ENCODE measurements at places on chromosomes 11 and 22.

GRCh38 chr11:100367892-100368291 lies 319.2 kb upstream of the ARHGAP42 start:
- no peak for DNase-seq

DNA sequence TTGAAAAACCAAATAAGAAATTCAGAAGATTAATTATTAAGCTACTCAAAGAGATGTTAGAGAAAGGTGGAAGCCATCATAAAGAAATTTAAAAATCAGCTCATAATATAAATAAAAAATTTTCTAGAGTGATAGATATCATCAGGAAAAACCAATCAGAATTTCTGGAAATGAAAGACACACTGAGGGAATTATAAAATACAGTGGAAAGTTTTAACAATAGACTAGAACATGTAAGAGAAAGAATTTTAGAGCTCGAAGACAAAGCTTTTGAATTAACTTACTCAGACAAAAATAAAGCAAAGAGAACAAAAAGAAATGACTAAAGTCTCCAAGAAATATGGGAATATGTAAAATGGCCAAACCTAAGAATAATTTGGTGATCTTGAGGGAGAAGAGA lies 1926.9 kb upstream of the RAG2 start:
- DNase-seq = no peak

DNA sequence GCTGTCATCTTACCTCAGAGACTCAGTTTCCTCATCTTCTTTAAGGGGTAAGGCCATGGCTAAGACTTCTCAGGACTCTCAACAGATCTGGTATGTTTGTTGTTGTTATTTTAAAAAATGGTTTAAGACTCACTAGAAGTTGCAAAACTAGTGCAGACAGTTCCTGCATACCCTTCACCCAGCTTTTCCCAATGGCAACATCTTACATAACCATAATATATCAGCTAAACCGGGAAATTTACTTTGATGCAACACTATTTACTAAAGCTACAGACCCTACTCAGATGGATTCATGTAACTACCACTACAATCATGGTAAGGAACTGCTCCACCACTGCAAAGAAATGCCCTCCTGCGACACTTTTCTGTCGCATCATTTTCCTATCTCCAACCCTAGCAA lies 20.4 kb downstream of the LGR4 start:
- DNase-seq = no peak

DNA sequence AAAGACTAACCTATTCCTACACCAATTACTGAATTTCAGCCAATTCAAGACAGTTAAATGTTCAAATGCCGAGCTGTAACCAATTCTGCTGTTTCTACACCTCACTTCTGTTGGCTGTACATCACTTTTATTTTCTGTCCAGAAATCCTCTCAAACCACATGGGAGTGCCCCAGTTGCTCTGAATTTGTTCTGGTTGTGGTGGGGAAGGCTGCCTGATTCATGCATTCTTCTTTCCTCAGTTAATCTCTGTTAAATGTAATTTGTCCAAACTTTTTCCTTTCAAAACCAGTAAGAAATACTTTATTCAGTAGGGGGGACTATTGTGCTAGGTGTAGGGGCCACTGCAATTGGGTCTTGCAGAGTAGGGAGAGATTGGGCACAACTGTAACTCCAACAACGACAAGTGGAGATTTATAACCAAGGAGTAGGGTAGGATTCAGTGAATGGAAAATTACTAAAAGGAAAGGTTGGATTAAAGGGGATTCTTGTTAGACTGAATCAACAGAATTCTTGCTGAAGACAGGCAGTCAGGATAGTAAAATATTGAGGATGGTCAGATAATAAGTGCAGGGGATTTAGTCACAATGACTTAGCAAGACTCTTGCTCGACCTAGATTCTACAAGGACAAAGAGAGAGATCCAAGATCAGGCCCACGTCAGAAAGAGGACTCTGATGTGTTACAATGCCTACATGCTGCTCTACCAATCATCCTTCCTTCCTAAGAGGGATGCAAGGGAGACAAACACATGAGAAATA lies 593.5 kb upstream of the FAT3 start:
- no peak for DNase-seq

DNA sequence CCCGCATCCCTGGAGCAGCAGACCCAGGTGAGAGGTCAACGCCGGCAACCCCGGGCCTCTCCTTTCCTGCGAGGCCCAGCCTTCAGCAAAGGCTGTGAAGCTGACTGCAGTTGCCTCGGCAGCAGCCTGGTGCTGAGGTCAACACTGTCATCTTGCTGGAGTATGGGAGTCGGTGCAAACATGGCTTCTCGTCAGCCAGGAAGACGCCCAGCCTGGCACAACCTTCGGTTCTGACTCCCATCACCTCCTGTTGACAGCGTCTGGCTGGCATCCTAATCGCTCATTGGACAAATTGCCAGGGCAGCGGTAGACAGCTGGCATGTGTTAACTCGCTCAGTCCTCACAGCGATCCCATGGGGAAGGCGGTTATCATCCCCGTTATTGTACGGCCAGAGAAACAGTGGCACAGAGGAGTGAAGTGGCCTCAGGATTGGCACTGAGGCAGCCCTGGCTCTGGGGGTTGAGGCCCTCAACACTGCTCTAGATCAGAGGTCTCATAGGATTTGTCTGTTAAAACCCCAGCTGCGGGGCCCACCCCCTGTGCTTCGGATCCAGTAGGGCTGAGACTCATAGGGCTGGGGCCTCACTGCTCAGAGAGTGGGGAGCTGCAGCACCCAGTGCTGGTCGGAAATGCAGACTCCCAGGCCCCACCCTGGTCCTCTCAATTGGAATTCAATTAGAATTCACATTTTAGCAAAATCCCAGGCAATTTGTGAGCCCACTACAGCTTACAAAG lies 39.3 kb upstream of the TP53I11 start:
- no peak for DNase-seq

GRCh38 chr22:48248901-48249455 lies 1486.5 kb downstream of the TBC1D22A start:
- no peak for DNase-seq

DNA sequence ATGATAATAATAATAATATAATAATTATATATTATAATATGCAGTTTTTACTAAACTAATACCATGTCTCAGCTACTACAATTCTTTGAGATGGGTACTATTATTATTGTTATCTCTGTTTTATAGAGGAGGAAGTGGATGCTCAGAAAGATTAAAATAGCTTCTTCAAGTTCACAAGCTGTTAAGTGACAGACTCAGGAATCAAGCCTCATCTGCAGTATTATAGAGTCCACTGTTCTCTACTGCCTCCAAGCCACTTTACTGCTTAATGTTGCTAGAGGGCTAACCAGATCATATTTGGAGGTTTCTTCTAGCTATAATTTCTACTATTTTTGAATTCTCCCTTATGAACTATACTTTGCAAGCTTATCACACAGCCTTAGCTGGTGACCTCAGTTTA lies 62.7 kb downstream of the CSTPP1 start:
- DNase-seq = no peak

GRCh38 chr11:84164728-84165127 lies 878.6 kb upstream of the CCDC90B start:
- no peak for DNase-seq

DNA sequence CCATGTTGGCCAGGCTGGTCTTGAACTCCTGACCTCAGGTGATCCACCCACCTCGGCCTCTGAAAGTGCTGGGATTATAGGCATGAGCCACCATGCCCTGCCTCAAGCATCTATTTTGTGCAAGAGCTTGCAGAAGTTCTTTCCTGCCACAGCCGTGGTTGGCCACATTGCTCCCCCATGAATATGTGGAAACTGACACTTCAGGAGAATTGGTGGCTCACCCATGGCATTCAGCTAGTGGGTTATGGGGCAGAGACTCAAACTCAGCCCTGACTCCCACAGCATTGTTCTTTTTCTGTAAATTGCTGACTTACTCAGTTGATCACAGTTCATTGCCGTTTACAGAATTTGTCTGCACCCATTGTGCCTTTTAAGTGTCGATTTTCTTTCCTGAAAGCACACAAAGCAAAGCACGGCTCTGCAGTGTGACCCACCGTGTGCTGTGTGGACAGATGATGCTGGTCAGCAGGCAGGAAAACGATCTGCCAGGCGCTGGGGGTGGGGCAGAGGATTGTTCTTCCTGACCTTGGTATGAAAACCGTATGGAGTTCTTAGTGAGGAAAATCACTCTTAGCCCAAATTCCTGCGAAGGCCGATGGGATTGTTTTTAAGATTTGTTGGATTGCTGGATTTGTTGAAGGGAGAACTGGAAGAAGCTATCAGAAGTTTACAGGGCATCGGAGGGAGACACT lies 115.6 kb downstream of the PTPRJ start:
- DNase-seq = no peak

DNA sequence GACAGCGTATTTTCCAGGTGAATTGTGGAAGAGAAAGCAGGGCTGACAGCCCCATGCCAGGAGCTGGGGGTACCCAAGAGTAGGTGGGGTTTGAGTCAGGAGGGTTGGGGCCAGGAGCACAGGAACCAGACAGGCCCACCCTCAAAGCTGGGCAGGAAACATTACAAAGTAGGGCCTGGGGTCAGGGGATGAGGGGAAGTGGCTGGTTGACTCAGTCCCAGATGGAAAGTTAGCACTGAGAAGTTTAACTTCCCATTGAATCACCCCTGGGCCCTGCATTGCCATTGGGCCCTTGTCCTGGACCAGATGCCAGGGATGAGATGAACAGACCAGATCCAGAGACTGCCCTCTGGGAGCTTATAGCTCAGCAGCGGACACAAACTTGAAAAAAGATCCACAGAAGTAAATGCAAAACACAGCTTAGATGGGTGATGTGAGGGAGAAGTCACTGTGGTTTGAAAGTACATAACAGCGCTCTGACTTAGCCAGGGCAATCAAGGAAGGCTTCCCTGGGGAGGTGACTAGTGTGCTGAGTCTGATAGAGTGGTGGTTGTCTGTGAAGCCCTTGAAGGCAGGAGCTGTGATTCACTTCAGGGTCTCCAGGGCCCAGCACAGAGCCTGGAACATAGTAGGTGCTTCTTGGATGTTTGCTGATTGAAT lies 2.2 kb downstream of the MAFF start:
- peak; percentile 45 for DNase-seq

DNA sequence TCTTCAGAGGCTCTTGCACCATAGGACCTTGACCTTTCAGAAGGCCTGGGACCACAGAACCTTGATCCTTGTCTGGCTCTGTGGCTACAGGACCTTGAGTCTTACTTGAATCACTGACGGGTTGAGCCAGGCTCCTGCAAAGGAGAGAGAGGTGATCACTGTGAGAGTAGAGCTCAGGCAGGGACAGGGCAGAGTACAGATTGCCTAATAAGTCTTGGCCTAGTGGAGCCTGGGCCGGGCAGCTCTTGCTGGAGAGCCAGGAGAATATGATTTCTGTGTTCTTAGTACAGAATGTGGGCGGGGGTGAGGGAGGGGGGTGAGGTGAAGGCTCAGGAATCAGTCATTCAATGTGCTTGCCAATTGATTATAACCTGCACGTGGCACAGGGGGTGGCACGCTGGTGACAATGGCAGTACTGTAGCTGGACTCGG lies 26.0 kb downstream of the SERPINH1 start:
- DNase-seq = no peak

GRCh38 chr11:43735961-43736360 lies 55.4 kb downstream of the HSD17B12 start:
- no peak for DNase-seq

DNA sequence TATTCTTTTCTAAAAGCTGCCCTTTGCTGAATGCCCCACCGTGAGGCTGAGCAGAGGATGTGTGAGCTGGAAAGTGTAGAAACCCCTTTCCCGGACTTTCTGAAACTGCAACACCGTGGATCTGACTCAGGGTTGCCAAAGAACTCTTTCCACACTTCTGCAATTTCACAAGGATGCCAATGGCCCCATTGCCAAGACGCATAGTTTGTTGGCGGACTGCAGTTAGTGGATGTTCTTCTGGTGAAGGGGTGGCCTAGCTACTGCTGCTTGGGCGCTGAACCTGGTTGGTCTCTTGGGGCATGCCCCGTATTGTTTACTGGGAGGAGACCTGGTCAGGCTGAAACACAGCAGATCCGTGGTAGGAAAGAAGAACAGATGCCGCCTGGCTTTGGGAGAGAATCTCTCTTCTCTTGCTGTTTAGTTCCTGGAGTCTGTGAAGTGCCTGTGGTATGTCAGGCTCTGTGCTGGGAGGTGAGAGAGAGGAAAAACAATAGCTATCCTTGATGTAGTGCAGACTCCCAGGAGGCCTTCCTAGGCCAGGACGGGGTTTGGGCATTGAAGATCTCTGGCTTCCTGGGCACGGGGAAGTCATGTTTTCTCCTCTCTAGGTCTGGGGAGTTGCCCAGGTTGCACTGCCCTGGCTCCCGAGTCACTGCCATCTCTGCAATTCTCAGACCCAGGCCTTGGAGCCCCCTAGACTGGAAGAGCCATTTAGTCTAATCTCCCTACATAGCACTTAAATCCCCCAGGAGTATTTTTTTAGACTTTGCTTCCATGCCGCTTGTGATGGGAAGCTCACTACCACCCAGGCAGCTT lies 26.9 kb downstream of the CD82 start:
- no peak for DNase-seq

DNA sequence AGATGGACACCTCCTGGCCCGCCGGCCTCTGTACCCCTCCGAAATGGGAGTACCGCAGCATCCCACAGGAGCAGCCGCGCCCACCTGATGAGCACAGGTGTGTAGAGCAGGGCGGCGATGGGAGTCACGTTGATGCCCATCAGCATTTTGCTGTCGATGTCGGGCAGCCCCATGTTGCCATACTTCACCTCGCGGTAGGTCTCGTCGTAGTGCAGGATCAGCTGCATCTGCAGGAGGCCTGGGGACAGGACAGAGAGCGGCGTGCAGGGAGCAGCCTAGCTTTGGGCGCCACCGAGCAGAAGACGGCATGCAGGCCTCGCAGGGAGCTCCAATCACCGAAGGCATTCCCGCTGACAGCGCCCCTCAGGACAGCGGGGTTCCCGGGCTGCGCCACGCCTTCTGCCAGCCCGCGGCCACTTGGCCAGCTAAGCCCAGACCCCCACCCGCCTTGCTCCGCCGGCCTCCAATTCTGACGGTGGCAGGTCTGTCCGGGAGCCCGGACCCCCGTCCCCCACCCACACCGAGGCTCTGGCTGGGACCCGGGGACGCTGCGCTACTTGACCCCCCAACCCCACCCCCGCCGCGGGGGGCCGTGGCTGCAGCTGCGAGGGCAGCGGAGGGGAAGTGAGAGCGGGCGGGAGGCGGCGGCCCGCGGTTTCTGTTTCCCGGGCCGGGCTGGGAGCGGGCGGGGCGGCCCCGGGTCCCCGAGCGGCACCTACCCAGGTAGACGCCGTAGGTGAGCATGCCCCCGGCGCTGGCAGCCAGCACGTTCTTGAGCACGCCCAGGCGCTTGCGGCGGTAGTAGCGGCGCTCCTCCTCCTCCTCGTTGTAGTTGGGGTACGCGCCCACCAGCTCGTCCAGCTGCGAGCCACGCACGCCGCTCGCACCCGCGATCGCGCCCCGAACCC lies 705 bp downstream of the UNC93B1 start:
- DNase-seq = peak; percentile 85

- DNase-seq = no peak
These were observed 114.6 kb upstream of the THY1 start for GRCh38 chr11:119537306-119538253.

- no peak for DNase-seq
These were observed 572.5 kb downstream of the BRD1 start for GRCh38 chr22:49255154-49255553.

DNA sequence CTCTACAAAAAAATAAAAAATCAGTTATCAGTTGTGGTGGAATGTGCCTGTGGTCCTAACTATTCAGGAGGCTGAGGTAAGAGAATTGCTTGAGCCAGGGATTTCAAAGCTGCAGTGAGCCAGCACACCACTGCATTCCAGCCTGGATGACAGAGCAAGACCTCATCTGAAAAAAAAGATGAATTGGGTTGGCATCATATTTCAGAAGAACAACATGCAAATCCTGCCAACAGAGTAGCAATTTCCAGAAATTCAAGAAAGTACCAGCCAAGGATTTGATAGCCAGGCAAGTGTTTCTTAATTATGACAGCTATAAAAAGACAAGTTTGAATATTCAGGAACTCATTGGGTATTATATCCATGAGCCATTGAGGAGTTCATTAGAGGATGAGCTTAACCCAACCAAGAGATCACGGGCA lies 75.2 kb downstream of the USP47 start:
- DNase-seq = no peak
